ENCODE measurements at places on chromosomes 3 and 15.

GRCh38 chr3:159189994-159190669, 388.3 kb downstream of the MFSD1 start:
- DNase-seq, result peak; percentile 68

GRCh38 chr3:168989396-168989795, 674.1 kb downstream of the MECOM start:
- DNase-seq, result no peak

DNA sequence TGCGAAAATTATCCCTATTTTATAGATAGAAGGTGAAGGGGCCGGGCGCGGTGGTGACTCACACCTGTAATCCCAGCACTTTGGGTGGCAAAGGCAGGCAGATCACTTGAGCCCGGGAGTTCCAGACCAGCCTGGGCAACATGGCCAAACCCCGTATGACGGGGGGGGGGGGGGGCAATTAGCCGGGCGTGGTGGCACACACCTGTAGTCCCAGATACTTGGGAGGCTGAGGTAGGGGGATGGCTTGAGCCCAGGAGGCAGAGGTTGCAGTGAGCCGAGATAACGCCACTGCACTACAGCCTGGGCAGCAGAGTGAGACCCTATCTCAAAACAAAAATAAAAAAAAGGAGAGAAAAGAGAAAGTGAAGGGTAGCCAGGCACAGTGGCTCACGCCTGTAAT, 1.4 kb downstream of the AAGAB start:
- DNase-seq, result no peak

DNA sequence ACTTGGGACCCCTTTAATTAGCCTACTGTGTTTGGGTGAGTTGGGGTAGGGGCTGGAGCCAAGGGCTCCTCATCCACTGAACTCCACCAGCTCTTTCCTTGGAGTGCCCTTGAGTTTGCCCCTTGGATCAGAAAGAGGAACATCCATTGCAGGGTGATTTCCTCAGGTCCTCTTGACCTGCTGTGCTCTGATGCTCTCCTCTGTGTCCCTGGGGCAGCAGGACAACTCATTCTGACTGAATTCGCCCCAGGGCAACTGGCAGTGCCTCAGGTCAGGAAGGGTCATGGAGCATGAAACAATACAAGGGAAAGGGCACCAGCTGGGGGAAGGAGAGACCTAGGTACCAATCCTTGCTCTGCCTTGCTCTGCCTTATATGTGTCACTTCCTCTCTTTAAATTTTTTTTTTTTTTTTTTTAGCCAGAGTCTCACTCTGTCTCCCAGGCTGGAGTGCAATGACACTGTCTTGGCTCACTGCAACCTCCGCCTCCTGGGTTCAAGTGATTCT, 47.8 kb downstream of the BSN start:
- DNase-seq, result no peak

DNA sequence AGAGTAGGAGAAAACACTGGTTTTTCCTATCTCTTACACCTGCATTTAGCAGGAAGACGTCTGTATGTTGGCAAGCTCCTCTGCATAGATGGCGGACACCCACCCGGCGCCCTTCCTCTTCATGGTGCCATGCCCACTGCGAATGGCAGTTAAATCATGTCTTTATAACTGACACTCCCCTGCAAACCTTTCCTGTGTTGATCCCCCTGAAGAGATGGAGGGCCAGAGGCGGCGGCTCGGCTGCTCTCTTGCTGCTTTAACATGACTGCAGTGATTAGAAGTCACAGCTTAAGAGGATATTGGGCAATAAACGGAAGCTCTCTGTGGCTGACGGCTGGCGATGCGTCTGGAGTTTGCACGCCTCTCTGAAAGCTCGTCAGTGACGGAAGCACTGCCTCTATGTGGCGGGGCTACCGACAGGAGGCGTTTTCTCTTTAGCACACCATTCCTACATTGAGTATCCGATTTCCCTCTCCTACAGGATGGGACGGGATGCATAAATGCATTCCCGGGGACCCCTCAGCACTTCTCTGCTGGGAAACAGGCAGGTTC, 25.5 kb upstream of the SNRPA1 start:
- DNase-seq, result no peak

GRCh38 chr15:92891533-92892200, 8.5 kb upstream of the CHD2 start:
- DNase-seq, result no peak

- peak; percentile 94 for DNase-seq
These were observed 10.0 kb downstream of the DUSP7 start for GRCh38 chr3:52046186-52046901.

GRCh38 chr15:100879464-100880138, at the start of gene ALDH1A3:
Gene ALDH1A3, plus strand, starts transcription at chr15:100879831. Its CDS starts 77 bp downstream, at chr15:100879908.
- no peak for DNase-seq

DNA sequence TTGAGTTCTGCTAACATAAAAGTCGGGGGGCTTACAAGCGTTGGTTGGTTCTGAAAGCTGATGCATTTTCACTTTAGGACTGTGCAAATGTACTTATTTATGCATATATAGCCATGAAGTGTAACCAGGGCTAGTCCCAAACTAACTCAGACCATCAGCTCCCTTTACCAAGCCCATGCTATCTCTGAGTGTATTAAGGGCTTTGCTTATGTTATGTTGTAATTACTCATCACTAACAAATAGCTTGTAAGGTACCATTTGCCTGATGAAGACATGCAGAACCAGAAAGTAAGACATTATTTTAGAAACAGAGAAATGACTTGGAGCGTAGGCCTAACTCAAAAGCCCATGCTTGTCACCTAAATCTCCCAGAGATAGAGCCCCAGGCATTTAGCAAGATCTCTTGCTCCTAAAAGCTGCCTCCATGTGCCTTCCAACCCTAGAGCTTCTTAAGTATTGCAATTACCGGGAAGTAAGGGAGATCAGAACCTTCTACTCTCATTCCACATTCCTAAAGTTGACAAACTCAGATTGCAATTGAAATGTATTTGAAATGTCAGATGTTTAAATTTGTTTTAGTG, 362.9 kb upstream of the RBMS3 start:
- no peak for DNase-seq

DNA sequence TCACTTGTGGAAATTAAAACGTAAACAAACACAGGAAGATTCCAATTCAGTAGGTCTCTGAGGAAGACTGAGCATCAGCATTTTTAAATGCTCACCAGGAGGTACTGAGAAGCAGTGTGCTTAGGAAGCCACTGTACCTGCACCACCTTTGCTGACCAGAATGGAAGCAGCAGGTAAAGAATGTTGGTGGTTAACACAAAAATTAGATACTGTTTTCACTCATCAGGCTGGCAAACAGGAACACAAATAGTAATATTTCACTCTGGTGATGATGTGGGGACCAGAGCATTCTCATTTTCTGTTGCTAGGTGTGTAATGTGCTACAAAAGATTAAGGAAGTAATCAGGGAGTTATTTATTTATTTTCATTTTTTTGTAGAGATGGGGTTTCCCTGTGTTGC, 29.9 kb upstream of the GHSR start:
- DNase-seq, result no peak

GRCh38 chr15:73928971-73929627, 2.8 kb downstream of the LOXL1 start:
- no peak for DNase-seq

- no peak for DNase-seq
These were observed 318.2 kb upstream of the TMCO5A start for GRCh38 chr15:37616215-37616614.

DNA sequence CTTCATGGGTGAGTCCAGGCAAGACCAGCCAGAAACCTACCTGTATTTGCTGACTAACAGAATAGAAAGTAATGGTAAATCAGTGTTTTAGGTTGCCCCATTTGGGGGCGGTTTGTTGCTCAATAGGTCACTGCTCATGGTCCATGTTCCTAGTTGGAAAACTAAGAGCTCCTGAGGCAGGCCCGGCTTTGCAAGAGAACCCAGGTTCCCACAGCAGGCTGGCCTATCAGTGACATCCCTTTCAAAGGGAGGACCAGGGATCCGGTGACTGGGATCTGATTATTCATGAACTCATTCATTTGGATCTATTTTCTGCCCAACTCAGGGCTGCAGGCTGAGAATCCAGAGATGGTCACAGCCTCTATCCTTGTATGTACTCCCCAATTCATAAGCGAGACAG, 163.9 kb downstream of the WNT7A start:
- DNase-seq, result no peak

DNA sequence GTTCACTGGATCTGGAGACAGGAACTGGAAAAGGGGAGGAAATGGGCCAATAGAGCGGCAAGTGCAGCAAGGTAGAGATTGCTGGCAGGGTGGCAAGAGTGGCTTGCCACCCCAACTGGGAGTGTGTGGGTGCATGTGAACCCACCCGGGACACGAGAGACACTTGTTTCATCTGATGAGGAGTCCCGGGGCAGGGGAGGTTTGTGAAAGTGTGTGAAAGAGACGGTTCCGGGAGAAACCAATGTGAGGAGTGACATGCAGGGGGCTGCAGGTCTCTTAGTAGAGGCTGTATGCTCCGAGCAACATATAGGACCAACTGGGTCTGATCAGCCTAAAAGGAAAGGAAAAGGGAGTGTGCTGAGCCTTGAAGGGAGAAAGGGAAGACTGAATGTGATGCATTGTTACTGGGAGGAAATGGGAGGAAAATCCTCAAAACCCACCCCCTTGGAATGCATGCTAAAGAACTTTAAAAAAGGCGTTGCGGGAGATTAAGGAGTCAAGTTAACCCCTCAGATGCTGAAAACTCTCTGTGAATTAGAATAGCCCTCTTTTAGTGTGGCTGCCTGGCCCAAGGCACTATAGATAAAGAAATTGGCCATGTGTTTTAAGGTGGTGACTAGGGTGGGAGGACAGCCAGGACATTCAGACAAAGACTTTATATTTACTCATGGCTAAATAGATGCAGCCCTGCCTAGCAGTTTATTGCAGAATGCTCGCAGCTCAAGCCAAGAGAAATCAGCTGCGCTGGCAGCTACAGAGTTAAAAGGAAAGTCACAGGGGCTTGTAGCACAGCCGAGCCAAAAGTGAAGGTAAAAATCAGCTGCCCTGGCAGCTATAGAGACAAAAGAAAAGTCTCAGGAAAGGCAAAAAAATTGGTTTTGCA, 9.1 kb upstream of the SLC9C1 start:
- DNase-seq, result no peak

DNA sequence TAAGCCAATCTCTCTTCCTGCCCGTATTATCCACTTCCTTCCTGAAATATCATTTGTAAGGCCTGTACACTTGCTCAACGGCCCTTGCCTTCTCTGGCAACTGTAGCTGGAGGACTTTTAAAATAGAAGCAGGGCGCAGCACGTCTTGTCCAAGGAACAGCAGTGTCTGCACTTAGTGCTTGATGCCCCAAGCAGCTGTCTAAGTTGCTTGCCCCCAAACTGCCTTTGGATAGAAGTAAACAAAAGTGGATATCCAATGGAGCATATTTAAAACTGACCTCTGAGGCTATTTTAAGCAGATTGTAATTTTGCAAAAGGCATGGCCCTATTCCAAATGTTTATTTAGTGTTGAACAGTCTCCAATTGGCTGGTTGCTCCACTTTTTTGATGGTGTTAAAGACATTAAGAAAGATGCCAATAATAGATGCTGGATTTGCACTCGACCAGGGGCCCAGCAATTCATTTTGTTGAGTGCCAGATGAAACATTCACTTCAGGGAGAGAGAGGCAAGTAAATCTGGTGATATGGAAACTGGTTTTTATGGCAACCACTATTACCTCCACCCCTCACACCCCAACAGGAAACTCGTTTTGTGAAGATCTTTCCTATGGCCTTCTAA, 526.8 kb upstream of the TBL1XR1 start:
- DNase-seq, result no peak

DNA sequence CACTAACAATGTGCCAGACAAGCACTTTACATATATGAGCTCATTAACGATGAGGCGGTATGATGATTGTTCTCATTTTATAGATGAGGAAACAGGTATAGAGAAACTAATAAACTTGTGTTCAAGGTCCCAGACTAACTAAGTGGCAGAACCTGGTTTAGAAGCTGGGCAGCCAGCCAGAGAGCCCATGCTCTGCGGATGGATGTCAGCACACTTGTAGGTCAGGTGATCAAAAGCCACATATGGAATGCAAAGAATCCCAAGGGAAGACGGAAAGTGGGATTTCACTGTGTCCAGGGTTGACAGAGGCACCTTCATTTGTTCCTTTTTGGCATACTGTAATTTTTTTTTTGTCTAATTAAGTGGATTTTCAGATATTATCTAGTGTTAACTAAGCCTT, 103.7 kb downstream of the EFL1 start:
- DNase-seq, result no peak

- no peak for DNase-seq
These were observed 21.5 kb downstream of the ULK4 start for GRCh38 chr3:41940393-41940792.

GRCh38 chr3:128205558-128206145, 52.4 kb downstream of the EEFSEC start:
- DNase-seq, result no peak
